ENCODE measurements at places on chromosomes 1 and 21.

DNA sequence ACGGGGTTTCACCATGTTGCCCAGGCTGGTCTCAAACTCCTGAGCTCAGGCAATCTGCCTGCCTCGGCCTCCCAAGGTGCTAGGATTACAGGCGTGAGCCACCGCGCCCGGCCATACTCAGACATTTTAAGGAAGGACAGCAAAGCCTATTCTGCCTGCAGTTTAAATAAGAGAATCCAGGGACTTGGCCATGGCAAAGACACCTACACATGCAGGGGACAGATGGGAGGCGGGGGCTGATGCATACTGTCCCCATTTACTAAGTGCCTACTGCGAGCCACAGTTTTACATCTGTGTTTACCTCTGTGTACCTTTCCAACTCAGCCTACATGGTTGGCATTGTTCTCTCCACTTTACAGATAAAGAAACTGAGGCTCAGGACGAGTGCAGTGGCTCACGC lies 25.4 kb downstream of the LDLRAD2 start:
- DNase-seq, result no peak

DNA sequence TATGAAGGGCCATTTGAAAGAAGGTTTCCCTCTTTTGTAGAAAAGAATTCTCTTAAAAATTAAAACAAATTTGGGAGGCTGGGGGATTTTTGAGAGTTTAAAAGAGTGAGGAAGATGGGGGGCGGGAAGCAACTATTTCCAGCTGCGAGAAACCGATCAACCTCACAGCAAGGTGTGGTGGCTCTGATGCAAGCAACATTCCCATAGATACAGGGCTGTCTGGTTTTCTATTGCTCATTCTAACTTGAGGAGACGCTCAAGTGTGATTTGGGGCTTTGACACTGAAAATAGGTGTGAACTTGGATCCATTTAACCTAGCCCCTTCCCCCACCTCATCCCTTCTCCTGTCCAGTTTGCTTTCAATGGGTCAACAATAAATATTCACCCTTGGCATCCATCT lies 7.2 kb downstream of the RUNX1 start:
- DNase-seq, result no peak

DNA sequence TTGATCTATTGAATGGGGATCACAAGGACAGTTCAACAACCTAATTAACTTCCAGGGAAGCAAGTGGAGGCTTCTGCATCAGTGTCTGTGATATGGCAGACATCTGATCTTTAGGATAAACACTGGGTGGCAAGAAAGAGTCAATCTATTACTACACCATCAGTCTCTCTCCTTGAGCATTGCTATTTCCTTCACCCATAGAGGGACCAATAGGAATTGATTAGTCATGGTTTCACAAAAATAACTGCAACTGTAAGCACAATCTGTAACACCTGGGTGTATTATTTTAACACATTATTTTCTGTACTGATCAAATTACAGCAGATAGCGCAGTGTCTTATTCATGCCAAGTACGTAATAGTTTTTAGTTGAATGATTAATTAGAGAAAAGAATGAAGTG lies 50.3 kb downstream of the USP24 start:
- DNase-seq, result no peak

DNA sequence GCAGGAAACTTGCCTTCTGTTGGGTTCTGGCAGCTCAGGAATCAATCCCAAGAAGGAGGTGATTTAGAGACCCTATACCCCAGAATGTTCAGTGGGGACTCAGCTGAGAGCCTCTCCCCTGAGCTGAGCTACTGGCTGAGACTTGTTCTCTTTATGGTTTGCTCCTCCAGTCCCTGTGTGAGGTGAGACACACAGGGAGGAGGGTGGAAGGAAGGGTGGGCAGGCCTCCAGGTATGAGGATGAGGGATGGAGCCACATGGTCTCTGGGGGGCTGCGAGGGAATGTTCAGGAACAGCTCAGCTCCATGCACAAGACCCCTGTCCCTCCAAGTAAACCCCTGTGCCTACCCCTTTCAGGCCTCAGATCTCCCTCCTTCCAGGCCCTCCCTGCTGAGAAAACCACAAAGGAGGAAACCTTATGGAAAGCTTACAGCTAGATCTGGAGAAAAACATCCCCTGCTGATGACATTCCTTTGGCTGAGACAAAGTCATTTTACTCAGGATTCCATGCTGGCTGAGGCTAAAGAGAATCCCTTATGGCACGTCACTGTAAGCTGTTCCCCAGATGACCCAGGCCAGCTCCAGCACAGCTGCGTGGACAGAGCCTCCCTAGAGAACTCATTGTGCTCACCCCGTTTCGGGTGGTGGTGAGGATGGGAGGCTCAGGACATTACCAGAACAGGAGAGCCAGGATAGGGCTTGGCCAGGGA lies 91.5 kb upstream of the IPO9 start:
- no peak for DNase-seq

- no peak for DNase-seq
These were observed 14.6 kb upstream of the ACBD3 start for GRCh38 chr1:226201029-226201593.

DNA sequence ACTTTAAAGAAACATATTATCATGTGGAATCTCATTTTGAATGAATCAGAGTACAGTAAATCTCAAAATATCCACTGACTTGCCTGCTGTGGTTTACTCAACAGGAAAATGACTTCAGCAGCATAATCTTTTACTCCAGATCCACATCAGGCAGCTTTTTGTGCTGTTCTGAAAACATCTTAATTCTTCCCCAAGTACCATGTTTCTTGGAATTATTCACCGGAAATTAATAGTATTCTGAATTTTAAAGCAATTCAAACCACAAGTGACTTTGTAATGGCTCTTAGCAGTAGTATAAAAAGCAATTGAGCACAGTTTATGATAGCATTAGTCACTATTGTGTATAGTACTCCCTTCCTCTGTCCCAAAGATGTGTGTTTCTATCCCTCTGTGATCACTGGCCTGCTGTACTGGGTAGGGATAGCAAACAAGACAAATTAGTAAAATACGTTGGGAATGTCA lies 64.2 kb upstream of the ERRFI1 start:
- DNase-seq, result no peak

GRCh38 chr1:45337630-45338325 lies 2.2 kb upstream of the TOE1 start:
- no peak for DNase-seq

GRCh38 chr1:118101515-118101844 lies 83.5 kb downstream of the SPAG17 start:
- no peak for DNase-seq

DNA sequence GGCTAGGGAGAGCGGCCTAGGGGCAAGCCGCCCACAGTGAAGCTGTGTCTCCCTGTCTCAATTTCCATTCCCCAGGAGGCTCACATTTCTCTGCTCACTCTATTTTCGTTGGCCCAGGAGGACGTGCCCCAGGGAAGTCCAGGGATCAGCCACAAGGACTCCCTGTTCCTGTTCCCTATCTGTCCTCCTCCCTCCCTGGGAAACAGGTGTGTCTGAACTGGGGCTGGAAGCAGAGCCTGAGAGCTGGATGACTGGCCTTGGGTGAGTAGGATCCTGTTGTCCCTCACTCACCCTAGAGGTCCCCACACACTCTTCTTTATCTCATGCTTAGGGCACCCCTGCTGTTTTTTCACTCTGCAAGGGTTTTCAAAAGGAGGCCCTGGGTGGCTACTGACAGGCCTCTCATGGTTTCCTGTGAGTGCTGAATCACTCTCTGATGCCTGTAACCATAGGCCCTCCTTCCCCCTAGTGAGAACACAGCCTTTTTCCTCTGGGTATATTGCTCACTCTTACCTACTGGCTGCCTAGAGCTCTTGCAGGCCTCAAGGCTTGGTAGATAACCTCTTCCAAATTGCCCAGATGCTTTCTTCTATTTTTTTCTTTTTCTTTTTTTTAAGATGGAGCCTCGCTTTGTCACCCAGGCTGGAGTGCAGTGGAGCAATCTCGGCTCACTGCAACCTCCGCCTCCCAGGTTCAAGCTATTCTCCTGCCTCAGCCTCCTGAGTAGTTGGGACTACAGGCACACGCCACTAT lies 3.3 kb upstream of the UTP11 start:
- no peak for DNase-seq

- no peak for DNase-seq
These were observed 200.5 kb downstream of the TYW3 start for GRCh38 chr1:74933500-74933899.

All from stimulated activated CD8-positive, alpha-beta memory T cell treated with anti-CD3 and anti-CD28 coated beads, Interleukin-7, amount 100 ng/mL, for 24 hours (primary cell).